H4 (cell line): ENCODE measurements at places on chromosomes 6 and 20. TPM values are rescaled to one million over a fixed set of nuclear protein-coding genes. Genes with fewer than 3 reads are reported as not detected.

Gene STX11
- total RNA-seq, result not detected in 2 replicates

Gene ZC3H12D
- total RNA-seq, result 0.10 and 0.17 TPM in 2 replicates

DNA sequence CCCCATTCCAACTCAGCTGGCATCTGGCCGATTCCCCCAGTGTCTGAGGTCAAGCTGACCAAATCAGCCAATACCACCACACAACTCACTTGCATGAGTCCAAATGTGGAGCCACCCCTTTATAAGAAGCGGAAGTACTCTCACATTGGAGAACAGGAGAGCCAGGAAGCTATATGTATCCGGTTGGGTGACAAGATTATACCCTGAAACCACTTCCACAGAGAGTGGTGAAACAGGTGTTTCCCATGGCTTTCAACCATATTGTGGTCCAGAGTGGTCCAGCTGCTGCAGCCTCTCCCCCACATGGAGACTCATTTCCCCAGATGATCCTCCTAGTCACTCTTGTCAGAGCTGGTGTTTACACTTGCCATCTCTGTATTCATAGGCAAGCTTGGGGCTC is 24.0 kb upstream of the SERINC1 start:
- DNase-seq, result no peak

GRCh38 chr20:46215913-46216707 is 92.2 kb downstream of the CDH22 start:
- DNase-seq, result peak; percentile 95

DNA sequence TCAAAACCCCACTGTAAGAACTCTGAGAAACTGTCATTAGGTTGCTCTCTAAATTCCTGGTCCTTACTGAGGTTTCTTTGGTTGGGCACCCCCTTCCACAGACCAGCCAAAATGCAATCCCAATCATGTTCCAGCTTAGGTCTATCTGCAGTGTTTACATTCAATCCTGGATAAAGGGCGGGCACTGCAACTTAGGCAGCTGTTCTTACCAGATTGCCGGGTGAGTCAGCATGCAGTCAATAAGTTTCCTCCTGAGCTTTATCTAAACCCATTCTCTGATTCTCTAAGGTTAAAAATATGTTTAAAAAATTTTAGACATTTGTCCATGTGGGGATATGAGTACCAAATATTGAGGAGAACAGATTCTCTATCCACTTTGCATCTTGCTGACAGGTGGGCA is 197.8 kb downstream of the HAO1 start:
- peak; percentile 65 for DNase-seq
